Left forelimb (tissue), 1 donor: ENCODE measurements at places on chromosomes 2 and 18.

DNA sequence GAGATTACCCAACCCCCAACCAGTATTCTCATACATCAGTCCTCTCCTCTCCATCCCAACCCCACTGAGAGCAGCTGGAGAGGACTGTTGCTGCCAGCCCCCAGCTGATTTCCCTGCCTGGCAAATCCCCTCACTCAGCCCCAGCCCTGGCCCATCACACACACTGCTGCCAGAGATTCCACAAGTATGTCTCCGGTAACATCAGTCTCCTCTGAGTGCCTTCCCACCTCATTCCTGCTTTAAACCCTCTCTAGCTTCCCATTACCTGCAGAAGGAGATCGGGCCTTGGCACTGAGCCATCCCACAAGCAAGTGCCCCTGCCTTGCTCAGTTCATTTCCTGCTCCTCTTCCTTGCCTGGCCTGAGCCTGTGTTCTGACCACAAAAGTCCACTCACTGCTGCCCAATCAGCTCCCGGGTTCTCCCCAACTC, 50.6 kb upstream of the ZFP36L2 start:
- DNase-seq, result no peak

- no peak for DNase-seq
Measured at GRCh38 chr2:215137741-215138340, 585 bp downstream of the ABCA12 start.

DNA sequence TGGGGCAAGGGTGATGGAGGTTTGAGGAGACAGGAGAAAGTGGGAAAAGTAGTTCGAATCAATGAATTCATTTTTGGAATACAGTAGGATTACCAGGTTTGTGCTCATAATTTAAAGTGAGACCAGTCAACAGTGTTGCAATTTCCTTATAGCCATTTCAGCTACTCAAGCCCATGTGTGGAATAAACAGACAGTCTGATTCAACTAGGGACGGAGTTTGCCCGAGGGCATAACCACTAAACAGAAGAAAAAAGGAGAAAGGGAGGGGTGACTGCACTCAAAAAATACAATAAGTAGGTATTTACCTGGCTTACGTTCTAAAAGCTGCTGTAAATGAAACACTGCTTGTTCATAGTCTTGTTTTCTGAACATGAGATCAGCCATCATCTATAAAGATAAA, 55.2 kb downstream of the TTC21B start:
- DNase-seq, result no peak

DNA sequence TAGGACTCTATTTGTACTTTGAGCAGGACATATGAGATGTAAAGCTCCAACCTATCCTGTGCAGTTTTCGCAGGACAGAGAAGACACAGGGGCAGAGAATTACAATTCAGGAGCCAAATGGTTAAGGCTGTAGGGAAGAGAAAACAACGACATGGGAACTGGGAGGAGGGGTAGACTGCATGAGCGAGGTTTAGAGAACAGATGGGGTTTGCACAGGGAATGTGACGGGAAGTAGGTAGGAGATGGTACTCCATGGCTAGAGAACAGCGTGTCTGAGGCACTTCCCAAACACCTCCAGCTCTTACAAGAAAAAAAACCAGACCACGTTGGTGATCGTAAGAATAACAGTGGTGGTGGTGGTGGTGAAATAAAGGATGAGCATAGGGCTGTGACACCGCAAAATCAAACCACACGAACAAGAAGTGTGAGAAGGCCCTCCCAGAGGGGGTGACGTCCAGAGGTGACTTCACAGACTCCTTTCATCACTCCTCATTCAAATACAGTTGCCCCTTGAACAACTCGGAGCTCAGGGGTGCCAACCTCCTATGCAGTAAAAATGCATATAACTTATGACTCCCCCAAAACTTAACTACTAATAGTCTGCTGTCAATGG, 92.7 kb downstream of the FARSB start:
- DNase-seq, result no peak

GRCh38 chr18:48472610-48473009, 63.4 kb upstream of the ZBTB7C start:
- DNase-seq, result no peak

DNA sequence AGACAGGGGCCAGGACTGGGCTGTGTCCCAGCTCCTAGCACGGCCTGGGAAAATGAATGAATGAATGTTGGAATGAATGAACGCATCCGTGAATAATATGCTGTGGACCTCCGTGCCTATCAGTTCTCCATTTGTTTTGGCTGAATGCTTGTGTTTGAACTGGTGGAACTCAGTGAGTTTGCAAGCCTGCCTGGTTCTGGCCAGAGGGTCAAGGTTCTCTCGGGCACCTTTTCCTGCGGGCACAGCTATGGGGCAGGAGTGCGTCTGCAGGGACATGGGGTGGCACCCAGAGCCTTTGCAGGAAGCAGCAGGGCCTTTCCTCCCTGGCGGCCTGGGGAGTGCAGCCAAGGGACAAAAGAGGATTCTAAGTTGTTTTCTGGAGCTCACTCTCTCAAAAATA, 17.6 kb upstream of the PDIA6 start:
- DNase-seq, result no peak

DNA sequence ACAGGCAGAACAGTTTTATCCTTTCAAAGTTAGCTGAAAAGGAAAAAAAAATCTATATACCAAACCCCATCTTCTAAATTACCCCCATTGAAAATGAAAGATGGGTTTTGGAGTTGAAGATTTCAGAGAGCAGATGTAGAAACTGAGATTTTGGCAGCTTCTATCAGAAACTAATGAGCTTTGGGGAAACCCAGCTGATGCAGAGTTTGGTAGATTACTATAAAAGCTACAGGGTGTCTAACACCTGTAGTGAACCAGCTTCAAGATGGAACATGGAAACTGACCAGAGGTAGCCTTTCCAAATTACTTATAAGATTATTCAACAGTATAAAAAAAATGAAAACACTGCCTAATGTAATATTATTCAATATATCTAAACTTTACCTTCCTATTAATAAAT, 583.1 kb downstream of the XIRP2 start:
- no peak for DNase-seq

DNA sequence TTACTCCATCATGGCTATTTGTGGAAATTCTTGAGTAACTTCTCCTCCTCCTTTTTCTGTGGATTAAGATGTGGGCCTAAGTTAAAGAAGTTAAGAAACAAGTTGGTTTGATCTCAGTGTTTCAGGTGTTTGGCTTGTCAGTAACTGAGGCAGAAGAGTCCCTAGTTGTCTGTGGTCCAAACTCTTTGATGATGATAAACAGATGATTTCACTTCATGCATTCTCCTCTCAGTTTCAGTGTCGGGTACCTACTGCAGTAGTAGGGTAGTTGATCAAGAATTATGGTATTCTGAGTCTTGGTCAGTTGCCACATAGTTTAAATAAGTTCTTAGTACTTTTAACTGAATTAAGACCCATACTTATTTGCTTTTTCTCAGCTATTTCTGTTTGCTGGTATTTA, 85.6 kb downstream of the NCOA1 start:
- no peak for DNase-seq

- no peak for DNase-seq
Measured at GRCh38 chr2:239853121-239853520, 172.0 kb downstream of the NDUFA10 start.

DNA sequence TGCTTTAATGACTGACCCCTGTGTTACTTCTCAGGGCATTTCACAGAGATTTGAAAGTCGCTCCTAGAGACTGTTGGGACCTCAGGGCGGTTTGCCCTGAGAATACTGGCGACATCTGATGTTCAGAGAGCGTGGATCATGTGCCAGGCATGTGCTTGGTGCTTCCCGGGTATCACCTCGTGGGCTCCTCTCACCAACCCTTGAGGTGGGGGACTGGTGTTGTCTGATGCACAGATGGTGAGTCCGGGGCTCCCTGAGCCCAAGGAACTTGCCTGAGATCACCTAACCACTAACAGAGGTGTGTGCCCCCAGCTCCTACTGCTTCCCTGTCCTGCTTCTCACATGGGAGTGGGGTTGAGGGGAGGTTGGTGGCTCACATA, 16.2 kb downstream of the ATOH8 start:
- no peak for DNase-seq

DNA sequence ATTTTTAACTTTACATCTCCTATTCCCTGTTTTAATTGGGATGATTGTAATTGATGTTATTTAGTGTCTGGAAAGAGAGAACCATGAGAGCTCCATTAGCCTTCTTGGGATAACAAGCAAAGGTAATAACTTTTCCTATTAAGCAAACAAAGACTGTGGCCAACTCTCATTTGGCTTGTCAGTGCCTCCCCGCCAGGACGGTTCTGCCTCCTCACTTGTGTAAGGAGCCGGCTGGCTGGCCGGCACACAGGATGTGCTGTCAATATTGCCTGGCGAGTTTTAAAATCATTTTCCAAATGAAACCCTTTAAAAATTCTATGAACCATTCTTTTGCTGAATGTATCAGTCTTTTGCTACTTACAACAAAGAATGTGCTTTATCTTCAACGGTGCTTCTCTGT, 898.3 kb downstream of the CPS1 start:
- DNase-seq, result no peak

DNA sequence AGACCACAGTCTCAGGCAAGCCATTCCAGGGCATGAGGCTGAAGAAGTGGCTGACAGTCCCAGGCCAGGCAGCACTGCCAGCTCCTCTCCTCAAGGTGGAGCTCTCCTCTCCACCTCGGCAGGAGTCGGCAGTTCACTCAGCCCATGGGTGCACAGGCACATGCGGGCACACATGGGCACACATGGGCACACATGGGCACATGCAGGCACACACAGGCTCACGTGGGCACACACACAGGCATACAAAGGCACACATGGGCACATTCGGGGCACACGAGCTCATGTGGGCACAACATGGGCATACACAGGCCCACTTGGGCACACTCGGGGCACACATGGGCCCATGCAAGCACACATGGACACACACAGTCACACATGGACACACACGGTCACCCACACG, 65.3 kb upstream of the TAF1B start:
- DNase-seq, result no peak

DNA sequence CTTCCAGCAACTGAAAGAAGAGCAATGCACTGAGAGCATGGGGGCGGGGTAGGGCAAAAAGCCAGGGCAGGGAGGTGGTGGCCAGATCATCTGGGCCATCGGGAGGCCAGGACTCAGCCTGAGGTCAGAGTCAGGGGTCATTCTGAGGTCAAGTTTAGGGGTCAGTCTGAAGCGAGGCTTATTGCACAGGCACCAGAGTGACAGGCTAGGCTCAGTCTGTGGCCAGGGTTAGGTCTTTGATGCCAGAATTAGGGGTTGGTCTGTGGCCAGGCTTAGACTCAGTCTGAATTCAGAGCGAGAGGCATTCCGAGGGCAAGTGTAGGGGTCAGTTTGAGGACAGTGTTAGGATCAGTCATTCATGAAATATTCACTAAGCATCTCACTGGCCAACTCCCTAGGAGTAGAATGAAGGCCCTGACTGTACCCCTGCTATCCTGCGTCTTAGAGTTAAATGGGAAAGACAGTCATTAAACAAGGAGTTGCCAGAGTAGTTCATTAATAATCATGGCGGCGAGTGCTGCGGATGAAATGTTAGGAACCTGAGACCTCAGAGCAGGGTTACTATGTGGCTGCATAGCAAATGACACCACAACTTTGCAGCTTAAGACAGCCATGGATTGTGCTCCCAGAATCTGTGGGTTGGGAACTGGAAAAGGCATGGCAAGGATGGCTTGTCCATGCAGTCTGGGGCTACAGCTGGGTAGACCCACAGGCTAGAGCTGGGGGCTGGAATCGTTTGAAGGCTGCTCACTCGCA, 198.7 kb downstream of the CYP26B1 start:
- DNase-seq, result peak; percentile 54

GRCh38 chr2:142791335-142791734, 86.1 kb upstream of the KYNU start:
- no peak for DNase-seq

DNA sequence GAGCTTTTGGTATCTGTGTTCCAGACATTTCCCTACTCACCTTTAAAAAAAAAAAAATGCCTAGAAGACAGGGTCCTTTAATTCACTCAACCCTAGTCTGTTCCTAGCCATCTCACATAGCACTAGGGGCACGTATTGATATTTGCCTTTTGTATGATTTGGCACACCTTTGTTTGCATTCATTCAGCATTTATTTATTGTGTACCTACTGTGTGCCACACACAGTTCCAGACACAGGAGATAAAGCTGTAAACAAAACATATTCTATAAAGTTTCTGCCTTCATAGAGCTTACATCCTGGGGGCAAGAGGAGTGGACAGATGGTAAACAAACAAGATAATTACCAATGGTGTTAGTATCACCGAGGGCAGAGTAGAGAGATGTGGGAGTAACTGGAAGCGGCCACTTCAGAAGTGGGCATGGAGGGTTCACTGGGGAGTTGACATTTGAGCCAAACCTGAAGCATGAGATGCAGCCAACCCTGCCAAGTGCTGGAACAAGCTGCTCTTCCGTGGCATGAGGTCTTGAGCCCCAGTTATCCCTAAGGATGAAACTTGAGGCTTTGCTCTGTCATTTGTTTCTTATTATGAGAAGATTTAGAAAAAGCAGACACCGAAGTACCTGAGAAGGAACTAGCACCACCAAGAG, 18.2 kb downstream of the MAPRE2 start:
- DNase-seq, result no peak
